ENCODE measurements at places on chromosomes 16 and 17. TPM values are rescaled to one million over a fixed set of nuclear protein-coding genes. Genes with fewer than 3 reads are reported as not detected.

BCL6B gene
- under 0.01 TPM for total RNA-seq

HOXB5 gene
- total RNA-seq = under 0.01 TPM

ITGA2B gene
- total RNA-seq = under 0.01 TPM

NOS2 gene
- total RNA-seq = not detected

PARD6A gene
- total RNA-seq = 1.3 TPM

FN3K gene
- 3.3 TPM for total RNA-seq
